GM03348 (cell line): ENCODE measurements at places on chromosomes 6 and 20.
A peak's percentile ranks its signal among the peaks of the same experiment; 100 is the strongest.

- no peak for DNase-seq
Measured at GRCh38 chr20:58545565-58546415, 30.6 kb upstream of the APCDD1L start.

GRCh38 chr20:24027229-24027628 lies 38.6 kb upstream of the GGTLC1 start:
- no peak for DNase-seq

DNA sequence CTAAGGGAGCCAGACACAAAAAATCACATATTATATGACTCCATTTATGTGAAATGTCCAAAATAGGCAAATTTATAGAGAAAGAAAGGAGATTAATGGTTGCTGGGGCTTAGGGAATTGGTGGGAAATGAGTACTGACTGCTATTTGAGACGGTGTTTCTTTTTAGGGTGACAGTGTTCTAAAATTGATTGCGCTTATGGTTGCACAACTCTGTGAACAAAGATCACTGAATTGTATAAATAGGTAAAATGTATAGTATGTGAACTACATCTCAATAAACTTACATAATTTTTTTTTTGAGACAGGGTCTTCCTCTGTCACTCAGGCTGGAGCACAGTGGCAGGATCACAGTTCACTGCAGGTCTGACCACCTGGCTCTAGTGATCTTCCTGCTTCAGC lies 45.4 kb downstream of the REV3L start:
- DNase-seq: no peak

DNA sequence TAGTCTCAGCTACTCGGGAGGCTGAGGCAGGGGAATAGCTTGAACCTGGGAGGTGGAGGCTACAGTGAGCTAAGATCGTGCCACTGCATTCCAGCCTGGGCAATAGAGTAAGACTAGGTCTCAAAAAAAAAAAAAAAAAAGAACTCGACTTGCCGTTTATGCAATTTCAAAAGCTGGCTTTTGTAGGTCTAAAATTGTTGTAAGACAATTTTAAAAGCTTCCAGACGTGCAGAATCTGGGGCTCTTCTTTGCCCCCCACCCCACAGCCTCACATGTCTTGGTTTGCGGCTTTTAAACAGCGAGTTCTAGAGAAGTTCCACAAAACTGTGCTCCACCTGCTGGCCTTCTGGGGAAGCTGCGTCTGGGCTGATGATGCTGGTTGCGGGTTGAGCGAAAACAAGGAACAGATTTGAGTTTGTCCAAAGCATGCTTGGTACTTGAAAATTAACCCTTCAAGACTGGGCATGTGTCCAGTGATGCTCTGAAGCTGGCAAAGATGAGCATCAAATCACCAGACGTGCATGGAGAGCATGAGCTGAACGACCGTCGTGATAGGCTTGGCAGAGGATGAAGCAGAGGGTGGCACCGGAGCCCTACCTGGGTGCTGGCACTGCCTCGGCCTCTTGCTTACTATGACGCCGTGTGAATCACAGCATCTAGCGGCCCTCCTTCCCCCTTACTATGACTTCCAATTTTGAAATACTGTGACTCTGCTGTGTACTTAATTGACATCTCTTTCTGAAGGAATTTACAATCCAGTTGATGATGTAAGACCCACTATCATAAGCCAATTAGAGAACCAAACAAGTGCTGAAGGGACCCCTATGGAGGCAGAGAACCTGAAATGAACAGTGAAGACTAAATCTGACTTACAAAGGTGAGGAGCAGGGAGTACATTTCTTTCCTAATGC lies 171.4 kb downstream of the GMPR start:
- DNase-seq: peak; percentile 78

GRCh38 chr20:20198011-20198410 lies 145.7 kb downstream of the CFAP61 start:
- DNase-seq: no peak
